ENCODE measurements at places on chromosomes 13 and 19.

DNA sequence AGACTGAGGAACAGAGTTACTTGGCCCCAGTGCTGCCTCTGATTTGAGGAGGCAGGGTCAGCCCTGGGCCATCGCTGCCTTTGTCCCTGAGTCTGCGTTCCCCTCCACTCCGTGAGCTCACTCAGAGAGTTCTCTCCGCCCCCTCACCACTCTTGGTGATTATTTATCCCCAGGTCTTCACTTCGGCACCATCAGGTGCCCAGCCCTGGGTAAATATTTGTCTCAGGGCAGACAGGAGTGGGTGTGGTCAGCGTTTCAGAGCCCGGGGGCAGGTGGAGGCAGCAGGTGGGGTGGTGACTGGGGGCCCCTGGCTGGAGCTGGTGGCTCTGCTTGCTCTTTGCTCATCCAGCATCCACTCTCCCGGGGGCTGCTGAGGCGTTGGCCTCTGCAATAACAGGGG, 20.6 kb downstream of the PPP1R37 start:
- no peak for DNase-seq

DNA sequence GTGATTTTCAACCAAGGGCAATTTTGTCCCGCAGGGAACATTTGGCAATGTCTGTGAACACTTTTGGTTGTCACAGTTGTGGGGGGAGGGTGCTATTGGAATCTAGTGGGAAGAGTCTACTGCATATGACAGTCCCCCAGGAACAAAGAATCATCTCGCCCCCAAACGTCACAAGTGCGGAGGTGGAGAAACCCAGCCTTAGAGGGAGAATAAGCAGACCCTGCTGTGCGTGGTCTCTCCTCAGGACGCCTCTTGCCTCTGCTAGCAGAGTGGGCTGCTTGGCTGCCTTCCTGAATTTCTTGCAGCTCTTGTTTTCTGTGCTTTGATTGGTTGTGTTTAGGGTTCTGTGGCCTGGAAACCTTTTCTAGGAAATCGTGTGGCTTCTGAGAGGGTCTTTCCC, 42.5 kb downstream of the NFIX start:
- no peak for DNase-seq

GRCh38 chr19:14479975-14480699, 5.0 kb upstream of the PTGER1 start:
- DNase-seq: peak; percentile 55

GRCh38 chr19:55481148-55481793, 3.7 kb upstream of the NAT14 start:
- DNase-seq: no peak

- no peak for DNase-seq
Measured at GRCh38 chr19:15149737-15150136, 42.5 kb downstream of the SYDE1 start.

GRCh38 chr19:11736696-11737095, 2.0 kb downstream of the ZNF823 start:
- DNase-seq: no peak

DNA sequence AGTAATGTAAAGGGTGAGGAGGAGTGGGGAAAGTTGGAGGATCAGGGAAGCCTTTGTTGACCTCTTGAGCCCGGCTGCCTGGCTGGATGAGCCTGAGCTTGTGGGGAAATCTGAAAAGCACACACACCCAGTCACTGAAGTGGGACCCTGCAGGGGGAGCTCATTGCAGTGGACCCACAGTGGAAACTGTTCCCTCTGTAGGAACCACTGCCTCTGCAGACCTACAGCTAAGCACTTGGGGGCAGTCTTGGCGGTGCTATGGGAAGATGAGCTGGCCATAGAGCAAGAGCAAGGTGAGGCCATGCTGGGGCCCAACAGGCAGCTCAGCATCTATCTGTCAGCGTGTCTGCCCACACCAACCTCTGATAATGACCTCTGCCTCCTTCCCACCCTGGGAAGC, 294.8 kb downstream of the TSHZ3 start:
- DNase-seq: peak; percentile 20

DNA sequence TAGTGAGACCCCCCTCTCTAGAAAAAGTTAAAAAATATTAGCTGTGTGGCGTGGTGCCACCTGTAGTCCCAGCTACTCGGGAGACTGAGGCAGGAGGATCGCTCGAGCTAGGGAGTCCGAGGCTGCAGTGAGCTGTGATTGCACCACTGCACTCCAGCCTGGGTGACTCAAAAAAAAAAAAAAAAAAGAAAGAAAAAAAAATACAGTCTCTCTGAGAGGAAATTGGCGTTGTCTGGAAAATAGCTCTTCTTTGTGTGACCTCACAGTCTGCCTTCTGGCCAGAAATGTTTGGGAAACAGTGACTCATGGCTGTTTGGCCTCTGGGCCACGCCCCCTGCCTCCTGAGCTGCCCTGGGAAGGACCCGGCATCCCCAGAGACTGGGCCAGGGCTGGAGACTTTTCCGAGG, 10.7 kb downstream of the MARCHF2 start:
- peak; percentile 76 for DNase-seq

- peak; percentile 91 for DNase-seq
Measured at GRCh38 chr13:99661791-99662190, 160.5 kb downstream of the TM9SF2 start.

GRCh38 chr13:94020833-94021232, 458.6 kb downstream of the DCT start:
- DNase-seq: no peak

GRCh38 chr13:27252467-27252866, 1.1 kb downstream of the RPL21 start:
- DNase-seq: no peak

GRCh38 chr19:14728595-14728994, 38.7 kb downstream of the ZNF333 start:
- DNase-seq: no peak

GRCh38 chr19:34960103-34960805, 3.8 kb downstream of the ZNF792 start:
- no peak for DNase-seq

DNA sequence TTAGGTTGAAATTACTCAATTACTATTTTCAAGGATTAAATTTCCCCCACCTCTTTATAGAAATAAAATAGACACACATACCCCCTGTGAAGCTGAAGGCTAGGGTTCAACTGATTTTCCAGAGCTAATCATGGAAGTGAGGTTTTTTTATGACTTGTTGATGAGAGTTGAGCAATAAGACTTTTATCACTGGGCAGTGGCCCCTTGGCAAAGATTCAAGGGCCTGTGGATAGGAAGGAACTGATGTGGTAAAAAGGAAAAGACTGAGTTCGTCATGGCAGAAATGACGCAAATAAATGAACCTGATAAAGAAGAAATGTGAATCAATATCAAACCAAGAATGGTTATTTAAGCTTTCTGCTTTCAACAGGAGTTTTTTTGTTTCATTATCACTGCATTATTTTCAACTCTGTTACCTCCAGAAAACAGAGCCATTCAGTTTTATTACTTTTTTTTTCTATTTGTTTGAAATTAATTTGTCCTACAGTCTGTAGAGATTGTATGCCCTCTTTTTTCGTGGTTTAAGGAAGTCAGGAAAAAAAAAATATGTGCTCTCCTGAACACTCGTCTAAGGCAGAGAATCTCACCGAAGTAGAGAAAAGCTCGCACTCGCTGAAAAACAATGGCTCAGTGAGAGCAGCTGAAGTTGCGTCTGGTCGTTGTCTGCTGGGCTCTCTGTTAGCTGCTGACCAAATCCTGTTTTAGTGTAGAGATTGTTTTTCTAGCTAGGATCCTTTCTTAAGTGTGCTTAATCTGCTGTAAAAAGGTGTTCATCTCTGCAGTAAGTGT, 38.9 kb downstream of the STOML3 start:
- no peak for DNase-seq

DNA sequence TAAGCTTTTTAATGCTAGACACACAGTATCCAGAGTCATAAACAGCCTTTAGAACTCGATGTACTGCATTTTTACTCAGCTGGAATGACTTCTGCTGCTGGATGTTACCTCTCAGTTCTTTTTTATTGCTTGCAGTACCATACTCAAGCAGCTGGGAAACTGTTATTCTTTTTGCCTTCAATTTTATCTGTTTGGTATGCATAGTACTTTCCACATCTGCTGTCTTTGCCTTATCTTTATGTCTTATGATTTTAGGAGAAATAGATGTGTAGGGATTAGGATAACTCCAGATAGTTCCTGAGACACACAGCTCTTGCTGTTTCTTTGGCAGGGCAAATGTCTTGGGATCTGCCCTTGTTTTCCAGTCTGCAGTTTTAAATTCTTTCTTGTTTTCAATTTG, 31.5 kb downstream of the TEX30 start:
- DNase-seq: no peak

- DNase-seq: no peak
Measured at GRCh38 chr19:18439025-18439909, 1.3 kb upstream of the ISYNA1 start.

- DNase-seq: peak; percentile 81
Measured at GRCh38 chr19:45499196-45500180, 1.2 kb downstream of the PPM1N start.

DNA sequence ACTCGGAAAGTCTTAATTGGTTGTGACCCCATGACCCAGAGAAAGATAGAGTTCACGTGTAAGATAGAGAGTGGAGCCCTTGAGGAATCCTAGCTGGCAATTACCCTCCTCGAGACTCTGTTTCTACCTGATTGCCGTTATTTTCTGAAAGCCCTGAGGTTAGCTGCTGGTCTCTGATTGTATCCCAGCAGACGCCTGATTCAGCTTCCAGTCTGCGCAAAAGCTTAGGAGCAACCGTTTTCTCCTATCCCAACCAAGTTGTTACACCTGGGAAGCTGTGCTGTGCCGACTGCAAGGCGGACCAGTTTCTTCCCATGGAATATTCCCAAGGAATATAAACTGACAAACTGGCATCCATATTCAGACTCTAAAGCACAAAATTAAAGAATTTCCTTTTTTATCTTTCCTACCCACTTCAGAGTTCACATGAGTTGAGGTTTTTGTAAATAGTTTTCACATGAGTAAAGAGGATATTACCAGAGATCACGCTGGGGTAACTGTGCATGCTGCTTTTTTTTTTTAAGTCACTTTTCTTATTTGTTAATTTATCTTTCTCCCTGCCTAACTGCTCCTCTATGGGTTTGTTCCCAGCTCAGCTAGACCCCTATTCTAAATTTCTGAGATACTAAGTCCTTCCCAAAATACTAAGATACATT, 1.5 kb upstream of the TRPC4 start:
- DNase-seq: no peak

- no peak for DNase-seq
Measured at GRCh38 chr13:21579754-21580316, 24.1 kb downstream of the MICU2 start.

DNA sequence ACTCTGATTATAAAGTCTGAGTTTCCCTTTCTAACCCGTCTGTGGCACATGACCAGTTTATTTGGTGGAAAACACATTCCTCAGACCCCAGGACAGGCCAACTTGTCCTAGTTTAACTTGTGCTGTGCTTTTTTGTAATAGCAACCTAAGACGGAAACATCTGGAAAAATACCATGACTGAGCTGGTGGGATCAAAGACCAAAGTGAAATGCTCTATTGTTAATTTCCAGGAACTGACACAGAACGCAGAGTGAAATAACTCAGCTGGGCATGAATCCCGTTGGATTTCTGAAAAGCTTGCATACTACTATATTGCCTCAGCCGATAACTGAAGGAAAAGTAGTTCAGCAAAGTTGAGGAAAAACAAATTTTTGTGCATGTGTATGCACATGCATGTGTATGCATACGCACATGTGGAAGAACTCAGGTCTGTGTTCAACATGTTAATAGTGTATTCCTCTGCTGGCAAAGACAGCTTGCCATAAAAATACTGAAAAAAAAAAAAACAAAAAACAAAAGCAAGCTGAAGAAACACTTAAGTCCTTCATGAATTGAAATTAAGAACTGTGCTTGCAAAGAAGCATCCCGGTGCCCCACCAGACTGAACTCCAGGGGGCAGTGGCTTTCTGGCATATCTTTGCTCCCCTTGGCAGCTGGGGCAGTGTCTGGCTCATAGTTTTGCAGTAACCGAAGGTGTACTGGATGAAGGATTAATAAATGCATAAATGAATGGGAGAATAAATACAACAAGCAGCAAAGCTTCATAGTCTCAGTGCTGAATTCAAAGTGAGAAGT, 187.8 kb downstream of the LHFPL6 start:
- no peak for DNase-seq

DNA sequence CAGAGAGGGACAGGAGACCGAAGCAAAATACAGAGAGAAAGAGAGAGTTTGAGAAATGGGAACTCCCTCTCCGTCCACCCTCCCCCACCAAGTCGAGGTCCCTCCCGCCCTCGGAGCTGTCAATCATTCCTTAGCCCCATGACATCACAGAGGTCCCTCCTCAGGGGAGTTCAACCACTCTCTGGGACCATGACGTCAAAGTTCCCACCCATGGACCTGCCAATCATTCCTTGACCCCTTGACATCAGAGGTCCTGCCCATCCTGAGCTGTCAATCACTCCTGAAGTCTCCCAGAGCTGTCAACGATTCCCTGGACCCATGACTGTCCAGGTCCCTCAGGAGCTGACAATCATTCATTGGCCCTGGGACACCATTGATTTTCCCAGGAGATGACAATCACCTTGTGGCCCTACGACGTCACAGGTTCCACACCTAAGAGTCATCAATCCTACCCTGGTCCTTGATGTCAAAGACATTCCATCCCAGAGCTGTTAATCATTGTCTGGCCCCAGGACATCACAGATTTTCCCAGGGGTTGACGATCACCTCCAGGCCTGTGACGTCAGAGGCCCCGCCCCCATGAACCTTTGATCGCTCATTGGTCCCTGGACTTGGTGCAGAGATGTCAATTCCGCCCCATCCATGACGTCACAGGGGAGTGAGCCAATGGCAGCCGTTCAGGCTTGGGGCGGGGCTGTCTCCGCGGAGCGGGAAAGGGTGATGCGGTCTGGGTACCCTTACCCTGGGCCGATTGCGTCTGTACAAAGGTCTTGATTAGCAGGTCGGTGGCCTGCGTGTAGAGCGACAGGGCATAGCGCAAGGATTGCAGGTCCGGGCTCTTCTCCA, 61.7 kb downstream of the COLGALT1 start:
- no peak for DNase-seq

DNA sequence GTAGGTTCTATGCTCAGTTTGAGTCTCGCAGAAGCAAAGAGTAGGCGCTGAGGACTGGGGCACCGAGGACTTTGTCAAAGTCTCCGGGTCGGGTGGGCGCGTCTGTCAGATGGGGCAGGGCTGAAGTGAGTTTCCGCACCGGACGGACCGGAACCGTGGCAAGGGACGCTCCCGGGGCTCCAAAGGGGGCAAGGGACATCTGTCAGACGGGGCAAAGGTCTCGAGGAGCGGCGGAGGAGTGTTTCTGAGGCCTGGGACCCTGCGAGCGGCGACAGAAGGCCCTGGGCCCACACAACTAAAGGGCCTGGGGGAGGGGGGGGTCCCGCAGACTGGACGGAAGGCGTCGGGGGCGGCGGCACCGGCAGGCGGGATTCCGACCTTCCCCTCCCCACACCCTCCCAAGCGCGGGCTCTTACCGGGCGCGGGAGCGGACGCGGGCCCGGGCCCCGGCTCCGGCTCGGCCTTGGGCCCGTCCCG, 13.3 kb upstream of the AKAP8L start:
- no peak for DNase-seq

DNA sequence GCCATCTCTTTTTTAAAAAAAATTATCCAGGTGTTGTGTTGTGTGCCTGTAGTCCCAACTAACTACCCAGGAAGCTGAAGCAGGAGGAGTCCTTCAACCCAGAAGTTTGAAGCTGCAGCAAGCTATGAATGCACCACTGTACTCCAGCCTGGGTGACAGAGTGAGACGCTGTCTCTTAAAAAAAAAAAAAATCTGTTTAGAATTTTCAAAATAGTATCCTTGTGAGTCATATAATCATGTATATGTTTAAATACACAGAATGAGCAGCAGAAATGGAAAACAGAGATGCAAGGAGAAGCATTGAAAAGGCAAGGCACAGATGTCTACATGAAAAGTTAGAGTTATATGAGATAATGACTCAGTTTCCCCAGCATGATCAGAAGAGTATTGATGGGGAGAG, 31.2 kb downstream of the SYDE1 start:
- DNase-seq: no peak

GRCh38 chr19:7751157-7751783, 3.9 kb upstream of the CD209 start:
- no peak for DNase-seq

All from NT2/D1 (cell line).